ENCODE measurements at places on chromosomes 2 and 18. TPM values are rescaled to one million over a fixed set of nuclear protein-coding genes. Genes with fewer than 3 reads are reported as not detected.

The EGR4 gene
- 0.30 TPM for total RNA-seq

GRCh38 chr2:33929467-33929866, 330.4 kb upstream of the FAM98A start:
- DNase-seq, result no peak

The TMEM17 gene
- not detected for total RNA-seq

GRCh38 chr2:213959589-213959988, 451.3 kb upstream of the VWC2L start:
- DNase-seq, result no peak

The BMPR2 gene
- total RNA-seq, result 24.6 TPM

DNA sequence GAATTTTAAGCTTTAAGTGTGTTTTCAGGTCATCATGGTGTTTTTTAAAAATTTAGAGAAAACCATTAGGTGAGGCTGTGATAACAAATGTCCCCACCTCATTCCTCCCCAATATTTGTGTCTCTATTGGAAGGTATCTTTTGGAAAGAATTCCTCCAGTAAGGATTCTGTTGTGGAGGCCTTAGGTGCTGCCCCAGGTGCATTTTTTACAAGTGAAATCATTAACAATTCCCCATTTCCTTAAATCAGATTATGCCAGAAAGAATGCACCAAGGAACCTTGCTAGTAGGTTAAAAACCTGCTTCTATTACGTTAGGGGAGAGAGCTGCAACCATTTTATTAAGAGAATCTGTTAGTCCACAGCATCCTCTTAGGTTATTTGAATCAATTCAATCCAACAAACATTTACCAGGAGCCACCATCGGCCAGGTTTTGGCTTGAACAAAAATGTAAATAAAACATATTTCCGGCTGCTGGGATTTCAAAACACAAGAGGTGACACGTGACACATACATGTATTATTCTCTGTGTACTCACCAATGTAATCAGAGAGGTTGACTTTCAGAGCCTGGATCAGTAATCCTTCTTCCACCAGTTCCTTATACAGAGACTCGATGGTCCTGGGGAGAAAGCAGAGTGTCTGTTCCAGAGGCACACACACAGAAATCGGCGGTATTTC, 112.5 kb upstream of the ASB18 start:
- DNase-seq, result no peak

GRCh38 chr2:149422337-149422990, 92.1 kb downstream of the LYPD6 start:
- no peak for DNase-seq

- peak; percentile 76 for DNase-seq
These were observed 463 bp downstream of the SMC6 start for GRCh38 chr2:17752892-17753802.

DNA sequence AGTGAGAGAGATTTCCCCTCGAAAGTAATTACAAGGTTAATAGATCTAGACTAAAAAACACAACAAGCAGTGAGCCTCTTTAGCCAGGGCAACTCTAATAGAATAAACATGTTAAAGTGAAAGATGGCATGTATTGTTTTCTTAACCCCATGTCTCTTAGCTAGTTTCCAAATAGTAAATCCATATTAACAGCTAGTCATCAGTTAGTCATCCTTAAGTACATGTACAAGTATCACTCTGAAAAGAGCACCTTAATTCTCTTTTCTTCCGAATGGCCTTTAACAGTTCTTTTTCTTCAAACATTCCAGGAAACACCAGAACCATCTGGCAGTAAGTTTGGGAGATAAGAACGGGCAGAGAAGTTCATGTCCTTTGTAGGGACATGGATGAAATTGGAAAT, 1480.0 kb downstream of the LRP1B start:
- no peak for DNase-seq

The TYW5 gene
- 15.4 TPM for total RNA-seq

The ACTG2 gene
- not detected for total RNA-seq

DNA sequence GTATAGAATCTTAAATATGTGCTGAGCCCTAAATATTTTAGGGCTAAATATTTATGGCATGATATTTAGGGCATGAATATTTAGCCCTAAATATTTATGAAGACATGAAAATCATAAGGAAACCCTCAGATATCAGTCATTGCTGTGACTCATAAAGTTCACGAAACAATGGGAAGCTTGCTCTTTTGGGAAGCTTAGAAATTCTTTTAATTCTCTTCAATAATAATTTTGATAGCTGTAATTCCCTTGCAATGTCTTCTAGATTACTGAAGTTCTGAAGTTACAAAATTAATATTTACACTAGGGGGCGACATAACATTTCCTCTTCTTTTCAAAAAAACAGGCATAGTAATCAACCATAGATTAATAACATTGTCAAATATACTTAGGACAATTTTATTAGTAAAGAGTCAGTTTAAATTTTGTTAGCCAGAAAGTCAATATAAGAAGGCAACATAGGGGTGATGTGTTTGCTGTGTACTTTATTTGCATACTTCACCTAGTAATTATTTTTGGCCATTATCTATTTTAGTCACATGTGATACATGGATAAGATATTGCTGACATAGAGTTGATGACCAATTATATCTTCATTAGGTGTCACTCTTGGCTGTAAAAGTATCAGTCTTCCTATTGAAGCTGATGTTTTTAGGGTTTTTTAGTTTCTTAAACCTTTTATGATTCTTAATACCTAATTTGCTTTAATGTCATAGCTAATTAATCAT, 13.2 kb downstream of the ZNF804A start:
- DNase-seq, result peak; percentile 15

DNA sequence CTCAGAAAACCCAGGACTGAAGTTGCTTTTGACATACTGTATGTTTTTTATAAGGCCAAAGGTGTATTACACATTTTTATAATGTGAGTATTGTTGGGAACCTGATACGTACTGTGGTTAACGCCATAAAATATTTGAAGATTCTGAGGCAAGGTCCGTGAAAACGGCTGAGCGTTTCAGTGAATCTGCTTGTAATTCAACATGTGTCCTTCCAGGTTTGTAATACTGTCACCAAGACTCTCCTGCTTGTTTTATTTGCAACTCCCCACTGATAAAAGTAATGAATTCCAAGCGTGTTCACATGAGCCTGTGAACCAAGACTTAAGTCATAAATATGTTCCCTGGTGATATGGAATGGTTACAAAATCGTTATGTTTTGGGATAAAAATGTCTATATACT, 23.9 kb upstream of the FRZB start:
- DNase-seq, result no peak

The UGT1A5 gene
- total RNA-seq, result not detected

The TUBA4B gene
- total RNA-seq, result not detected

The HOXD4 gene
- total RNA-seq, result not detected

DNA sequence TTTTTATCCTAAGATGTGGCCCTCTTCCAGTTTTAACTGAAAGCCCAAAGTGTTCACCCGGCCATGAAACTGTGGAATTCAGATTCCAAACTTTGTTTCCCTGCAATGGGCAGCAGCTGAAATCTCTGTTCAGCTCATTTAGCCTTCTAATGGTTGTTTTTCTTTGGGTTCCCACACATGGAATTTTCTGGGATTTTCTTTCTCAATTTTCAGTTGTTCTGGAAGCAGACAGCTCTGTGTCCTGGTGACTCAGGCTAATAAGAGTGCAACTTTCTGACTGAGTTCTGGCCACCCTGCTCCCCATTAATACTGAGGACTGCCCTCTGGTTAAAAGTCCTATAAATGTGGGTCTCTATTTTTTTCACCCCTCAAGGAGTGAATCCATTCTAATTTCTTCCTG, 78.5 kb downstream of the PMS1 start:
- DNase-seq, result no peak

- DNase-seq, result no peak
These were observed 44.4 kb downstream of the MYO3B start for GRCh38 chr2:170222298-170222697.

The GPN1 gene
- total RNA-seq, result 27.8 TPM

GRCh38 chr18:36176177-36176584, 11.1 kb upstream of the MOCOS start:
- no peak for DNase-seq

The ABCG5 gene
- not detected for total RNA-seq

The PIEZO2 gene
- total RNA-seq, result not detected

The RGPD4 gene
- not detected for total RNA-seq

DNA sequence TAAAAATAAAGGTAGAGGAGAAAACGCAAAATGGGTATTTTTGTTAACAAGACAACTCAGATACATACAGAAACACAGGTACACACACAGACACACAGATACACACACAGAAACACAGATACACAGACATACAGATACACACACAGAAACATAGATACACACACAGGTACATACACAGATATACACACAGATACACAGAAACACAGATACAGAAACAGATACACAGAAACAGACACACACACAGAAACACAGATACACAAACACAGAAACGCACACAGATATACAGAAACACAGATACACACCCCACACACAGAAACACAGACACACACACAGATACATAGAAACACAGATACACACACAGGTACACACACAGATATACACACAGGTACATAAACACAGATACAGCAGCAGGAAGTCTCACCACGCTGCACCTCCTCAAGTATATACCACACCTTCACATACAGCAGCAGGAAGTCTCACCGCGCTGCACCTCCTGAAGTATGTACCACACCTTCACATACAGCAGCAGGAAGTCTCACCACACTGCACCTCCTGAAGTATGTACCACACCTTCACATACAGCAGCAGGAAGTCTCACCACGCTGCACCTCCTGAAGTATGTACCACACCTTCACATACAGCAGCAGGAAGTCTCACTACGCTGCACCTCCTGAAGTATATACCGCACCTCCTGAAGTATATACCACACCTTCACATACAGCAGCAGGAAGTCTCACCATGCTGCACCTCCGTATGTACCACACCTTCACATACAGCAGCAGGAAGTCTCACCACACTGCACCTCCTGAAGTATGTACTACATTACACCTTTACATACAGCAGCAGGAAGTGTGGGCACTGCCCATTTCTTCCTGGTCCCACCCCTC, 250.5 kb downstream of the HDAC4 start:
- DNase-seq, result peak; percentile 14

The GALNT3 gene
- 15.9 TPM for total RNA-seq

DNA sequence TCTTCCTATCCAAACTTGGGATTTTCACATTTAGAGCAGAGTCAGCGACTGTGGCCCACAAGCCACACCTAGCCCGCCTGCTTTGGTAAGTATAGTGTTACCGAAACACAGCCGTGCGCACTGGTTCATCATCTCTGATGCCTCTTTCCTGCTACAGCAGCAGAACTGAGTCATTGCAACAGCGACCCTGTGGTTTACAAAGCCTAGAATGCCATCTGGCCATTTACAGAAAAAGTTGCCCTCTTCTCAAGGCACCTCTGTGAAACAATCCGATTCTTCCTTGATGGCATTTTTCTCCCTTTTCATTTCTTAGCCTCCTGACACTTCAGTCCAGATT, 10.7 kb upstream of the IAH1 start:
- DNase-seq, result no peak

The ST6GAL2 gene
- not detected for total RNA-seq

DNA sequence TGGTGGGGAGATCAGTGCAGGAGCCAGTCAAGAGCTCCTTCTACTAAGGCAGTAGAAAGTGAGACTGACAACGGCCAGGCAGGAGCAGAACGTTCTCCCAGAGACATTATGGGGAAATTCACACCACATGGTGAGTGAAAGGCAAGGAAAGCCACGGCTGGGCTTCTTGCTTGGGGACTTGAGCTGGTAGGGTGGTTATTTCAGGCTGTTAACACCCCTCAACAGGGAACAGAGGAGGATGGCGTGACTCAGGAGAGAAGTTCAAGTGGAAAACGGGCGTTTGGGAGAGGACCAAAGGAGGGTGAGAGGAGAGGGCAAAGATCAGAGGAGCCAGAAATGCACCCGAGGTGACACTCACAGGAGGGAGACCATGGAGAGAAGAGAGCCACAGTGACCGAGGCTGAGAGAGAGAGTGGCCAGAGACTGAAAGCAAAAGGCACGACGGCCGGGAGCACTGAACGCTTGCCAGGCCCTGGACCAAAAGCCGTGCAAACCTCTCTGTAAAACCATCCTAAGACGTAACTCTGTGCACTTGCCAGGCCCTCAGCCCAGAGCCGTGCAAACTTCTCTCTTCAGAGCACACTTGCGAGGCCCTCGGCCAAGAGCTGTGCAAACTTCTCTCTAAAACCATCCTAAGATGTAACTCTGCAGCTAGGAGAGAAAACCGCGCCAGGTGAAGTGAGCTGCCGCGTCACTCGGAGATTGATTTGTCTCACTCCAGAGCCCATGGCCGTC, 7.7 kb downstream of the TPO start:
- no peak for DNase-seq

GRCh38 chr2:112198780-112199179, 56.1 kb downstream of the ZC3H8 start:
- DNase-seq, result no peak

DNA sequence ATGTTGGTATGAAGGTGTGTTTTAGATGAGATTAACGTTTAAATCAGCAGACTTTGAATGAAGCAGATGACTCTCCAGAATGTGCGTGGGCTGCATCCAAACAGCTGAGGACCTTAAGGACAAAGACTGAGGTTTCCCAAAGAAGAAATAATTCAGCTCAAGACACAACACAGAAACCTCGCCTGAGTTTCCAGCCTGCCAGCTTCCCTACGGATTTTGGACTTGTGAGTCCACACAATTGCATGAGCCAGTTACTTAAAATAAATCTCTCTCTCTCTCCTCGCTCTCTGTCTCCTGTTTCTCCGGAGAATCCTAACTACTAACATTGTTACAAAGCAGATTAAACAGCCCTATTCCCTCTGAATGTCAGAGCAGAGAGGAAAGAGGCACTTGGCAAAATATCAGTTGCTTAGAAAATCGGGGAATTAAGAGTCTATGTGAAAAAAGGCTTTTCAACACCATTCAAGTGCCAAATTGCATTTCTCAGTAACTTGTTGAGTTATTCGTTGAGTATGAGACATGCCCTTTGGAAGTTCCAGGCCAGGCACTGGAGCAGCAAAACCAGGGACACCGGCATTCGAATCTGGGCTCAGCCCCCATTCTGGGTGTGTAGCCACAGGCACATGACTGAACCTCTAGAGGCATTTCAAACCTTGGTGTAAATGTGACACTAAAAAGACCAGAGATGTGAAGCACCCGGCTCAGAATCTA, 174.6 kb upstream of the PID1 start:
- no peak for DNase-seq

GRCh38 chr2:173858291-173858731, 106.9 kb downstream of the SP3 start:
- DNase-seq, result no peak

GRCh38 chr2:12856934-12857601, 140.3 kb downstream of the TRIB2 start:
- DNase-seq, result peak; percentile 13

The TRIM43 gene
- not detected for total RNA-seq

GRCh38 chr2:144469798-144470197, 50.1 kb downstream of the ZEB2 start:
- DNase-seq, result no peak

The TDRD15 gene
- 1.1 TPM for total RNA-seq
